ENCODE measurements at places on chromosomes 3 and 15. TPM values are rescaled to one million over a fixed set of nuclear protein-coding genes. Genes with fewer than 3 reads are reported as not detected.

The TRMT10C gene
- total RNA-seq, result 43.4 TPM

GRCh38 chr3:197189623-197190022 lies 108.8 kb downstream of the DLG1 start:
- DNase-seq, result no peak

The DNAH12 gene
- 2.8 TPM for total RNA-seq

- DNase-seq, result no peak
Observed at GRCh38 chr3:76873532-76874242, 166.2 kb upstream of the ROBO2 start.

The BNC1 gene
- total RNA-seq, result 0.69 TPM

GRCh38 chr3:54356261-54357045 lies 234.1 kb downstream of the CACNA2D3 start:
- no peak for DNase-seq

GRCh38 chr3:122058294-122058693 lies 3.1 kb downstream of the CD86 start:
- no peak for DNase-seq

The CAND2 gene
- total RNA-seq, result 10.3 TPM

- no peak for DNase-seq
Observed at GRCh38 chr3:189014526-189014925, 157.2 kb upstream of the TPRG1 start.

- no peak for DNase-seq
Observed at GRCh38 chr3:98793971-98794370, 30.8 kb downstream of the ST3GAL6 start.

GRCh38 chr3:4693620-4694019 lies 200.5 kb downstream of the ITPR1 start:
- no peak for DNase-seq

DNA sequence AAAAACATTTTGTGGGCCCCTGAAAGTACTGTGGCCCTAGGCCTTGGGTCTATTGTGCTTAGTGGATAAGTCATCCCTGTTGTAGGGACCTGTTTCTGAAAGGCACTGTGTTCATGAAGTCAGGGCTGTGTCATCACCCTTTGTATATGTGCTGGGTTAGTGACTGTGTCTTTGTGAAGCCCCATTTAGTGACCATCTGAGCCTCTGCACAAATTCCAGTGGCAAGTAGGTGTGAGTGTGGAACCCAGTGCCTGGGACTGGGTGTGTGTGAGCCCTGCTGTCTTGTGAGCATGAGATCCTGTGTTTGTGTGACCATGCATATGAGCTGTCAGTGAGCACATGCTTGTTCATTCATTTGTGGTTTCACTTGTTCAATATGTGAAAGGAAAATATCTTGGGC lies 1.2 kb upstream of the HYAL1 start:
- no peak for DNase-seq

DNA sequence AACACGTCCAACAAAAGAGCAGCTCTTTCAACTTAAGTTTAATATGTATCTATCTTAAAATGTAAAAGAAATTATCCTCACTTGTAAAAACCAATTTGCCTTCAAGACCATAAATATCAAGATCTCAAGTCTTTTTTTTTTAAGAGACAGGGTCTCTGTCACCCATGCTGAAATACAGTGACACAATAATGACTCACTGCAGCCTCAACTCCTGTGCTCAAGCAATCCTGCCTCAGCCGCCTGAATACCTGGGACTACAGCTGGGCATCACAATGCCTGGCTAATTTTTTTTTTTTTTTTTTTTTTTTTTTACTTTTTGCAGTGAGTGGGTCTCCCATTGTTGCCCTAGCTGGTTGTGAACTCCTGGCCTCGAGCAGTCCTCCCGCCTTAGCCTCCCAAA lies 26.0 kb downstream of the ACAP2 start:
- DNase-seq, result no peak

GRCh38 chr3:12076666-12077065 lies 72.5 kb downstream of the SYN2 start:
- DNase-seq, result no peak

DNA sequence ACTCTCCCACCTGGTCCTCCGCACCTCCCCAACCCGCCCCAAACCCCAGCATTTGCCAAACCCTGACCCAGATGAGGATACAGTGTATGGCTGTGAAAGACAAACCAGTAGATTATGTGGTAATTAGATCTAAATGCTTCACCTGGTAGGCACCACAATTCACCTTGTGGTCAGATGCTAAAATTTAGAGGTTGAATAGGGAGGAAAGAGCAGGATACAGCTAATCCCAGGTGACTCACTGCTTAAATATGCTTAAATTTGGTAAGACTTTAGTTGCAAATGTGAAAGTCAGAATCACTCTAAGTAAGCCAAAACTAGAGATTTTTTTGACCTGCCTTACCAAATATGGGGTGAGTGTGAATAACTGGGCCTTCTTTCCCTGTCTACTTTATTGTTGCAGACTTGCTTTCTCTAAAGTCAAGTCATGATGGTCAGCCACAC lies 105.5 kb downstream of the MME start:
- no peak for DNase-seq

- DNase-seq, result no peak
Observed at GRCh38 chr3:2523281-2523836, 424.7 kb downstream of the CNTN4 start.

The CCR3 gene
- not detected for total RNA-seq

- no peak for DNase-seq
Observed at GRCh38 chr3:195087328-195087727, 183.6 kb downstream of the XXYLT1 start.

The TNFAIP8L3 gene
- total RNA-seq, result 8.2 TPM

- no peak for DNase-seq
Observed at GRCh38 chr15:77568973-77569728, 63.6 kb downstream of the LINGO1 start.

Measured in spinal cord (tissue), 10 donors.